ENCODE measurements at places on chromosomes 2 and 18. TPM values are rescaled to one million over a fixed set of nuclear protein-coding genes. Genes with fewer than 3 reads are reported as not detected.

The LOXHD1 gene
- not detected for total RNA-seq

The CCDC148 gene
- 0.27 TPM for total RNA-seq

The WIPF1 gene
- 21.1 TPM for total RNA-seq

The CFAP65 gene
- total RNA-seq, result not detected

The TEX261 gene
- 43.4 TPM for total RNA-seq

The REG3G gene
- total RNA-seq, result not detected

The KYNU gene
- total RNA-seq, result 0.43 TPM

The MPP4 gene
- total RNA-seq, result 15.8 TPM

The TUBA3E gene
- not detected for total RNA-seq

The ZSWIM2 gene
- total RNA-seq, result not detected

The MRPL44 gene
- 49.6 TPM for total RNA-seq

The CHRND gene
- not detected for total RNA-seq

The TOGARAM2 gene
- total RNA-seq, result 0.13 TPM

The SLC4A3 gene
- 0.13 TPM for total RNA-seq

The NAT8 gene
- not detected for total RNA-seq

The NYAP2 gene
- total RNA-seq, result not detected

The C2orf66 gene
- total RNA-seq, result 0.40 TPM

The ADRA2B gene
- total RNA-seq, result not detected

The LRRTM1 gene
- not detected for total RNA-seq

The RAX gene
- not detected for total RNA-seq

The APOB gene
- total RNA-seq, result 1.3 TPM

The UGT1A6 gene
- not detected for total RNA-seq

The RESP18 gene
- total RNA-seq, result not detected

The ARHGAP15 gene
- not detected for total RNA-seq

The IL1B gene
- total RNA-seq, result not detected

The CCDC142 gene
- 20.1 TPM for total RNA-seq

The TRIM54 gene
- total RNA-seq, result not detected

The CMPK2 gene
- total RNA-seq, result 1.1 TPM

The PLEK gene
- 0.22 TPM for total RNA-seq

The HOXD4 gene
- 8.7 TPM for total RNA-seq

The L3MBTL4 gene
- 0.57 TPM for total RNA-seq

The HRH4 gene
- not detected for total RNA-seq

The SERPINB3 gene
- total RNA-seq, result not detected

The LCT gene
- total RNA-seq, result under 0.01 TPM

The SULT1C3 gene
- total RNA-seq, result not detected

The HOXD13 gene
- total RNA-seq, result not detected

The PAIP2B gene
- total RNA-seq, result 1.2 TPM

The SLC16A14 gene
- total RNA-seq, result 0.13 TPM

The WDR35 gene
- 21.6 TPM for total RNA-seq
